ENCODE measurements at places on chromosomes 2 and 18.

DNA sequence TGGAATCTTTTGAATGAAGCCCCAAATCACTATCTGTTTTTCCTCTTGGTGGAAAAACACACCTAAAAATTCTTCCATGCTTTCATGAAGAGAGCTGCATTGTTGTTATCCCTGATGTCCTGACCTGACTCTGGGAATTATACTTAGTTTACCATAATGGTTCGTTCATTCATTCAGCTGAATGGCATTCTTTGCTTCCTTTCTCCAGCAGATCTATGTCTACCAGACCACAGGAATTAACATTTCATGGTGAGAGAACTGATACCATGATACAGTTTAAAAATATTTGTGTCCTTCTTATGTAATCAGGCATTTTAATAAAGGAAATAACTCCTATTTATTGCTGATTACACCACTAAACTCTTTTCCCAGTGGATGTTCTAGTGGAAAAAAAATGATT, 11.1 kb upstream of the SLC4A10 start:
- H3K4me1 ChIP-seq: no peaks in the 10 kb centered on the region
- H3K4me3 ChIP-seq: no peak overlapping the region
- no peaks in the 10 kb centered on the region for H3K36me3 ChIP-seq

- no peak overlapping the region for H3K4me3 ChIP-seq
- no peak for DNase-seq
- H3K36me3 ChIP-seq: no peaks in the 10 kb centered on the region
These were observed 486.3 kb downstream of the NR4A2 start for GRCh38 chr2:155846259-155846658.

DNA sequence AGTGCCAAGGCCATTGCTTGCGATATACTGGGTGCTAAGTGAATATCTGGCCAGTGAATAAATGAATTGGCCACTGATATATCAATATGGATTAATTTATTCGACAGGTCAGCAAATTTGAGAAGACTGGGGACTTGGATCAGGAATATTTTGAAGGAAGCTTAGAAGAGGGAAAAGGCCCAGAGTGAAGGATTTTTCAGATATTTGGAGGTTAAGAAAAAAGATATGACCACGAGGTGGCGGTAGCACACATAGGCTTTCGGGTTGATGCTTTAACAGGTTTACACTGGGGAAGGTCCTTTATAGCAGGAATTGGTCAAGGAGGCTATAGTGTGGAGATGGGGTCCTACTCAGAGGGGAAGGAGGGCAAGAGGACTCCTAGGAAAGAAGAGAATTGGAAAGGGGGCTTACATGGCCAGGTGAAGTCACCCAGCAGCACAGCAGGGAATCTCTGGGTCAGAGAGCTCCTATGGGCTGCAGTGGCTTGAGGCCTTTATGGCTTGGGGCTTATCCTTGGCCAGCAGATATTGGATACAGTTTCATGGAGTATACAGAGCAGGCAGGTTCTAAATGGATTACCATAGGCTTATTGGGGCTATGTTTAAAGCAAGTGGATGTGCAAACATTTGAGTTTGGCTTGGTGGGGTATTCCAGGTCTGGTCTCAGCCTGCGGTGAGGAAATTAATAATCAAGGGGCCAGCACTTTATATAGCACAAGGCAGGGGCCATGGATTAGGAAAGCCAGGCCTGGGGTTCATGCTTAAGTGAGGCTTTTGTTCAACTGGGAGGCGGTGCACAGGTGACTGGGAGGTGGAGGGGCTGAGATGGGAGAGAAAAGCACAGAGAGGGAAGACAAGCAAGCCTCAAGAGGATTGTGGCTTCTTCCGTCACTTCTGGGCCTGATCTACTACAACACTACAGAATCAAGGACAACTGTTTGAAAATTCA, 9.7 kb downstream of the IL1RN start:
- H3K27ac ChIP-seq: no peak overlapping the region
- DNase-seq: peak; percentile 24
- H3K36me3 ChIP-seq: no peaks in the 10 kb centered on the region
- H3K4me3 ChIP-seq: no peak overlapping the region
- H3K4me1 ChIP-seq: peaks cover 6% of the 10 kb centered on the region

DNA sequence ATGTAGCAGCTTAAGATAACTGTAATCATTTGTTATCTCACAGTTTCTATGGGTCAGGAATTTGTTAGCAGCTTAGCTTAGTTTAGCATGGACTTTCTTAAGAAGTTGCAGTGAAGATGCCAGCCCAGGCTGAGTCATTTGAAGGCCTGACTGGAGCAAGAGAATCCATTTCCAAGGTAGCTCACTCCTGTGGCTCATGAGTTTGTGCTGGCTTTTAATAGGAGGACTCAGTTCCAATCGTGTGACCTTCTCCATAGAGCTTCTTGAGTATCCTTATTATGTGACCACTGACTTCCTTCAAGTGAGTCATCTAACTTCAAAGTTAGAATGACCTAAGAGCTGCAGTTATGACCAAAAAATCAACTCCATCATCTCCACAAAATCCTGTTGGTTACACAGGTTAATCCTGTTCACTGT, 1.4 kb downstream of the GPATCH11 start:
- H3K4me3 ChIP-seq: no peak overlapping the region
- no peak overlapping the region for H3K27ac ChIP-seq
- no peaks in the 10 kb centered on the region for H3K27me3 ChIP-seq
- H3K4me1 ChIP-seq: no peaks in the 10 kb centered on the region
- DNase-seq: no peak

GRCh38 chr2:30683236-30683956, 123.8 kb downstream of the CAPN13 start:
- H3K4me1 ChIP-seq: no peaks in the 10 kb centered on the region
- no peaks in the 10 kb centered on the region for H3K27me3 ChIP-seq
- no peak for DNase-seq
- H3K4me3 ChIP-seq: no peak overlapping the region

DNA sequence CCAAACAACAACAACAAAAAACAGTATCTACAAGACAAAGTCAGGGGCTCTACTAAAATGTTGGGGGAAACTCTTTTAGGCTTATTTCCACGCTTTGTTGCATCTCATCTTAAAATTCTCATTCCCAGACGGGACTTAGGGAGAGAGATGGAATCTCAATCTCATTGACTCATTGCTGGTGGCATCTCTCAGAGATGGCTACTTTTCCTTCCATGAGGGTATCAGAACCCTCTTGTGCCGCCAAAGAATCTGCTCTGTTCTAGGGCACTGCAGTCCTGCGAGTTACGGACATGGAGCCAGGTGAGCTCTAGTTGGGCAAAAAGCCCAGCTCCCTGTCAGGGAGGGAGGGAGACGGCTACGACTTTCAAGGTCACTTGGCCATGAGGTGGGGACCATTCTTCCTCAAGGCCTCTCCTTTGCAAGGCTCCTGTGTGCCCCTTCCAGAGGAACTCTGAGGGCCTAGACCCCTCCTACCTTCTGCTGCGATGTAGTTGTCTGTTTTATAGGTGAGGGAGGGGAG, 68.0 kb downstream of the MYCN start:
- H3K27me3 ChIP-seq: peaks cover 31% of the 10 kb centered on the region
- H3K4me3 ChIP-seq: no peak overlapping the region
- no peaks in the 10 kb centered on the region for H3K36me3 ChIP-seq
- no peak overlapping the region for H3K27ac ChIP-seq

DNA sequence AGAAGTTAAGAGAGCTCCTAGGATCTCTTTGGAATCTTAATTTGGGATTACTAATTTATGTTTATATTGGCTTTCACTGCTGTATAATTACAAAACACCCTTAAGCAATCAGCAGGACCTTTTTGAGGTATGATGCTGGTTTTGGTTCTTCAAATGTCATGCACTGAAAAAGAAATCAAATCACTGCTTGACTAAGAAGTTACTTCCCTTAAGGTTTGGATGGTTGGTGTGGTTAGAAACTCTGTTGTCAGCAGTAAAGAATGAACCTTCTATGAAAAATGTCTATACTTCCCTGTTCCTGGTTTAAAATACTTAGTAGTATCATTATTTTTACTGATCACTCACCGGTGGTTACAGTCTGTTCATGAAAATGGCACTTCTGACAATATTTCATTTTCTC, 5.5 kb downstream of the COLEC12 start:
- H3K27ac ChIP-seq: no peak overlapping the region
- DNase-seq: no peak
- peaks cover 27% of the 10 kb centered on the region for H3K27me3 ChIP-seq
- H3K4me1 ChIP-seq: peaks cover 2% of the 10 kb centered on the region
- no peaks in the 10 kb centered on the region for H3K36me3 ChIP-seq

GRCh38 chr2:74347303-74347702, 4.1 kb upstream of the SLC4A5 start:
- no peak for DNase-seq
- H3K27me3 ChIP-seq: no peaks in the 10 kb centered on the region
- no peak overlapping the region for H3K27ac ChIP-seq
- H3K36me3 ChIP-seq: no peaks in the 10 kb centered on the region

- no peak for DNase-seq
- H3K36me3 ChIP-seq: no peaks in the 10 kb centered on the region
These were observed 666.2 kb upstream of the HS6ST1 start for GRCh38 chr2:128984855-128985254.

DNA sequence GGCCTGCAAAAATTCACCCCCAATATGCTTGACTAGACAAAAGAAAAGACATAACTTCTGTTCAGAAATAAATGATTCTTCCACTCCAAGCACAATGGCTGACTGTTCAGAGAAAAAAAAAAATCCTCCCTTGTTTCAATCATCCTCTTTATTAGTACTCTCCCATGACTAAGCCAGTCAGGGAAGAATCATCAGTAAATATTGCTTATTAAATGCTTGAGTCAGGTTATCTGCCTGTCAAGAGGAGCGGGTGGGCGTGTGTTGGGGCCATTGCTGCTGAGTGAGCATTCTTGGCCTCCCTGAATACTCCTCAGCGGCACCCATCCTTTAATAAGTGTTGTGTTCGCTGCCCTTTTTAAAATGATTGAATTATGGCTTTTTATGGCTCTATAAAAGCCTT, 1334.8 kb upstream of the CELF4 start:
- H3K4me1 ChIP-seq: no peaks in the 10 kb centered on the region
- DNase-seq: peak; percentile 20
- H3K27ac ChIP-seq: no peak overlapping the region

DNA sequence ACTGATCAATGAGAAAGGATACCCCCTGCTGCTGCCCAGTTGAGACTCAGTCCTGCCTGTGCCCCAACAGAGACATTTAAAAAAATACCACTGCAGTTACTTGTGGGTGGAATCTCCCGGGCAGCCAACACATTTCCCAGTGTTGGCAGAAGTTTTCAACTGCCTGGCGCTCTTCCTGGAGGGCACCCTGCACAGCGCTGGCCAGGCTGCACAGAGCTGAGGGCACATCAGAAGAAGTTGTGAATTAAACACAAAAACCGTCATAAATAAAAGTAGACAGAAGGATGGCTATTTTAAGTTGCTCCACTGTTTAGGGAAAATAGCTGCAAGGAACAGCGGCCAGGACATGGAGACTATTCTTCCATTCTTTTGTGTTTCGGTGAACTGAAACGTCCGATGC, 110.2 kb upstream of the THOC1 start:
- H3K27ac ChIP-seq: no peak overlapping the region
- H3K27me3 ChIP-seq: no peaks in the 10 kb centered on the region
- no peak for DNase-seq
- H3K4me3 ChIP-seq: no peak overlapping the region

DNA sequence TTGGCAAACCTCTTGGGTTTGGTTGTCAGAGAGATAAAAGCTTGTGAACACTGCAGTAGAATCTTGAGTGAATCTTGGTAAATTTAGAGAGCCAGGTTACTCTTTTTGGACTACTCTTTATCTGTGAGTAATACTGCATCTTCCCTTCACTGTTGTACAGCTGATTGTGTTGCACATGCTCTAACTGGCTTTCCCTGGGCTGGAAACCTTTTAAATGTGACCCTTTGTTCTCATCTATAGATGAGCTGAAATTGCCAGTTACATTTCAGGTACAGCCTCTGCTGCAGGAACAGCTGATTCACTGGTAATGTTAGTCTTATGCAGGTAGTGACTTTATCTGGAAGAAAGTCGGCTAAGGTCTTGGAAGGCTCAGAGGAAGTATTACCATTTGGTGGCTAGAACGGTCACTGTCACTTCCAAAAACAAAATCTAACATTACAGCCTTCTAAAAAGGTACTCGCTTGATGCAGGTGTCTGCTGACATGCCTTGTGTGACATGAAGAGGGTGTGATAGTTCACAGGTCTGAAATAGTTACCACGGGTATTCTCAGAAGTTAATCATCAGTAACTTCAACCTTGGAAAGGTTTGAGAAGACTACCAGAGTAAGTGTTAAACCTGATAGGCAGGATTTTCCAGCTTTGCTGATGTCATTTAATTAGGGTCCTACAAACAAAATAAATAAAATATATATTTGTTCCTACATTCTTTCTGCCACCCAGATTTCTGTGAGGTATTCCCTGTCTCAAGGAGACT, 851.1 kb downstream of the SLC4A3 start:
- no peak overlapping the region for H3K4me3 ChIP-seq
- H3K36me3 ChIP-seq: no peaks in the 10 kb centered on the region
- H3K4me1 ChIP-seq: no peaks in the 10 kb centered on the region
- H3K27me3 ChIP-seq: no peaks in the 10 kb centered on the region
- no peak for DNase-seq

GRCh38 chr2:129778584-129778877, 200.9 kb upstream of the RAB6C start:
- no peaks in the 10 kb centered on the region for H3K27me3 ChIP-seq
- H3K4me3 ChIP-seq: no peak overlapping the region
- H3K36me3 ChIP-seq: no peaks in the 10 kb centered on the region
- no peak overlapping the region for H3K27ac ChIP-seq
- H3K4me1 ChIP-seq: no peaks in the 10 kb centered on the region

GRCh38 chr2:215949991-215950404, 63.4 kb downstream of the MREG start:
- no peaks in the 10 kb centered on the region for H3K4me1 ChIP-seq
- DNase-seq: no peak
- H3K27me3 ChIP-seq: no peaks in the 10 kb centered on the region
- no peaks in the 10 kb centered on the region for H3K36me3 ChIP-seq
- H3K4me3 ChIP-seq: no peak overlapping the region
- H3K27ac ChIP-seq: no peak overlapping the region

DNA sequence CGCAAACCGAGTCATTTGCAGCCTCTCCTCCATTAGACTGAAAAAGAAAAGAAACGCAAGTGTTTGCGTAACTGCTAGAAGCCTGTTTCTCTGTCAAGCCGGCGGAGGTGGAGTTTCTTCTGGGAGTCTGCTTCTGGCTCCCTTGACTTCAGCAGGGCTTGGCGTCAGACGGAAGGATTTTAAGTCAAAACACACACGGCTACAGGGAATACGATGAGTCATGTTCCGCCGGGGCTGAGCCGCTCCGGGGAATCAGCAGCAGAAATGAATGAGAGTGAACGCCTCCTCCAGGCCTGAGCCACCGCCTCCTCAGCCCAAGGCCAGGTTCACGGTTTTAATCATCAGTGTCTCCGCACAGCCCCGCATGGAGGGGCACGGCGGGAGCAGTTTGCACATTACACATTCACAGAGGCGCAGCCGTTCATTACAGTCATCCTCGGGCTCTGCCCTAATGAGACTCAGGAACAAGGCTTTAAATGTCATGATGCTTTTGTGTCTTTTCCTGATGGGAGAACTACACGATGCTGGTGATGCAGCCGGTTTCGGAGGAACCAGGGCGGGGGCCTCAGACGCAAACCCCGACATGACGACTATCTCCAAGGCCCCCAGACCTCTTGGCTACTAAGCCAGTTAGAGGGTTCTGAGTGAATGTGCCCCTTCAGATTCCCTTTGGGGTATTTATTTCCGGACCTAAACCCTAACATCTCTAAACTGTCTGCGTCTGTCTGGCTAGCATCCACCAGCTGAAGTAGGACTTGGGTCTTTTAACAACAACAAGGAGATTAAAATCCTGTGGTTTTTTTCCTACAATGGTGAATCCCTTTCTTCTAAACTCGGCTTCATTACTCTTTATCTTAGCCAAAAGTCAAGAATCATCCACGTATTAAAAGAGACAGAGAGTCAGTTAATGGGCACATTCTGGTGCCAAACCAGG, 11.1 kb upstream of the SCG2 start:
- H3K4me3 ChIP-seq: no peak overlapping the region
- H3K4me1 ChIP-seq: peaks cover 4% of the 10 kb centered on the region
- H3K27me3 ChIP-seq: peaks cover 35% of the 10 kb centered on the region
- H3K27ac ChIP-seq: peak overlapping the region; percentile 57
- no peaks in the 10 kb centered on the region for H3K36me3 ChIP-seq

All from left lung (tissue), 14 donors.